ENCODE measurements at places on chromosomes 16 and 17.

DNA sequence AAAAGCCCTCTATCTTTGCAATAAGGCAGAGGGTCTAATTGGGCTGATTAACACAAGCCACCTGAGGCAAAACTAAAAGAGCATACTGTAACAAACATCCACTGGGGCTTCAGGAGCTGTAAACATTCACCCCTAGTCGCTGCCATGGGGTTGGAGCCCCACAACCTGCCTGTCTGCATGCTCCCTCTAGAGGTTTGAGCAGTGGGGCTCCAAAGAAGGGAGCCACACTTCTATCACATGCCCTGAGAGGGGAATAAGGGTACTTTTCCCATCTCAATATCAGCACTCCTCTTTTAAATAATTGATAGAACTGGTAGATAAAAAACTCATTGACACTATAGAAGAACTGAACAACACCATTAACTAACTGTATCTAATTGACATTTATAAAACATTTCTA, 130.1 kb upstream of the COX10 start:
- DNase-seq = no peak

DNA sequence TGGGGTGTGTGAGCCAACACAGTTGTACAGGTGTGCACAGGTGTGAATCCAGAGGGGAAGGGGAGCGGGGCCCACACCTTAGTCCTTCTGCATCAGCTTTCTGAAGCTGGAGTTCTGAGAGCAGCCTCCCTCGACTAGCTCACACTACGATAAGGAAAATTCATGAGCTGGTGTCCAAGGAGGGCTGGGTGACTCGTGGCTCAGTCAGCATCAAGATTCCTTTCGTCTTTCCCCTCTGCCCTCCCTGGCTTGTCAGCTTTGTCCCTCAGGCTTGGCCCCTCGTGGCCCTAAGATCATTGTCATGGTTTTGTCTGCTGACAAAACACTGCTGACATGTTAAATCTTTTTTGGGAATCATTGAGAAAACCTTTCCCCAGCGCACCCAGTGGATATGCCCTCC, 47.5 kb downstream of the OR1D5 start:
- DNase-seq = no peak

GRCh38 chr16:46842192-46842895, 11.4 kb upstream of the C16orf87 start:
- no peak for DNase-seq

DNA sequence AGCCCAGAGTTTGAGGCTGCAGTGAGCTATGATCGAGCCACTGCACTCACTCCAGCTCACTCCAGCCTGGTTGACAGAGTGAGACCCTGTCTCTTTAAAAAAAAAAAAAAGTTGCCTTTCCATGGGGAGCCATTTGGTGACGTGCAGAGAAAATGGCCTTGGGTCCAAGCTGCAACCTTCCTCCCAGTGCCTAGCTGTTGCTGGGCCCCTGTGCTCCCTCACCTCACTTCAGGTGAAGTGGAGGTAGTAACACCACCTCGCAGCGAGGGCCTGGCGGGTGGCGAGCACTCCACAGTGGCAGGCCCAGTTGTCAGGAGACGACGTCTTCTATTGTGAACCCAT, 17.4 kb downstream of the SYT17 start:
- DNase-seq = no peak

DNA sequence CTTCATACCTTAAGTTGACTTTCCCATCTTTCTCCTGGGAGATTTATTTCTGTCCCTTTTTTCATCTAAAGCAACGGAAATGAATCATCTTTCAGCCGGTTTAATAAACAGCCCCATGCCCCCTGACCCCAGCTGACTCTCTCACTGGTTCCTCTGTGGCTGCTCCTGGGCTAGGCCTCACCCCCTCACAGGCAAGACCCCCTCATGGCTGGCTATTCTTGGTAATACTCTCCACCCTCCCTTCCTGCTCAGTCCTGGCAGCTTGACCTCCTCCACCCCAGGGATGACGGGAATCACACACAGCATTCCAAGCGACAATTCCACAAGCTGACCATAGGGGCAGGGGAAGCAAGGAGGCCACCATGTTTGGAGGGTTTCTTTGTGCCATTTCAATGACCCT, 1.5 kb upstream of the ADAP2 start:
- no peak for DNase-seq

GRCh38 chr16:11014136-11014535, 69.8 kb downstream of the CLEC16A start:
- no peak for DNase-seq

GRCh38 chr16:89084814-89085612, 8.6 kb upstream of the ACSF3 start:
- DNase-seq = no peak

DNA sequence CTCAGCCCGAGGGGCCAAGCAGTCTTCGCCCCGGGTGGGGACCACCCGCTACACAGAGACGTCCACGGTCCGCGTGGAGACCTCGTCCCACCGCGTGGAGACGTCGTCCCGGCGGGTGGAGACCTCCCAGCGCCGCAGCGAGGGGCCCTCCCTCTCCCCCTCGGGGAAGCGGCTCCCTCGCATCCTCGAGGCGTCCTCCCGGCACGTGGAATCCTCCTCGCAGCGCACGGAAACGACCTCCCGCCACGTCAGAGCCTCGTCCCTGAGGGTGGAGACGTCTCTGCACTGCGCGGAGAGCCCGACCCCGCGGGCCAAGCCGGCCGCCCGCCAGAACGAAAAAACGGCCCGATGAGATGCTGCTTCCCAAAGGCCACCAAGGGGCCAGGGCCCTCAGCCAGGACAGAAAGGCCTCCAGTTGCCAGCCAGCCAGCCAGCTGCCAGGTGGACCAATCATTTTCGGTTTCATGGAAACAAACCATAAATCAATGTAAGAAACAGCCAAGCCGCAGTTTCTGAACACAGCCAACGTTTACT, 424 bp downstream of the C17orf100 start:
- no peak for DNase-seq

DNA sequence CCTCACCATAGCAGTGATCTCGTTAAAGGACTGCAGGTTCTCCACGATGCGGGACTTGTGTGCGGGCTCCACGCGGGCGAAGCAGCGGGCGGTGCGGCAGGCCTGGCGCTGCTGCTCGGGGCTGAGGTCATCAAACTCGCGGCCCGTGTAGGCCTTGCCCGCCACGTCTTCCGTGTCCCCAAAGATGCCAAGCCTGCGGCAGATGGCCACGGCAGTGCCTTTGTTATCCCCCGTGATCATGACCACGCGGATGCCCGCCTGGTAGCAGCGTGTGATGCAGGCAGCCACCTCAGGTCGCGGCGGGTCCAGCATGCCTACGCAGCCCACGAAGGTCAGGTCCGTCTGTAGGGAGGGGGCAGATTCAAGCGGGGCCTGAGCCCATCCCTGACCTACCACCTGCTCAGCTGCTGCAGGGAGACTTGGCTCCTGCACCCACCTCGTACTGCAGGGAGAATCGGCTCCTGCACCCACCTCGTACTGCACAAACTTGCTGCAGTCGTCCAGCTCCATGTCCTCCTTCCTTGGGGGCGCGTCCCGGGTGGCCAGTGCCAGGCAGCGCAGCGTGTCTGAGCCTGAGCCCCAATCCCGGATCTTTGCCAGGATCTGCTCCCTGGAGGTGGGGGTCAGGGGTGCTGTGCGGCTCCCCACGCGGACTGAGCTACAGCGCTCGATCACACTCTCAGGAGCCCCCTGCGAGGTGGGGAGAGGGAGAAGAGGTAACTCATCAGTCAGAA, 23.1 kb downstream of the ATP2A3 start:
- no peak for DNase-seq

DNA sequence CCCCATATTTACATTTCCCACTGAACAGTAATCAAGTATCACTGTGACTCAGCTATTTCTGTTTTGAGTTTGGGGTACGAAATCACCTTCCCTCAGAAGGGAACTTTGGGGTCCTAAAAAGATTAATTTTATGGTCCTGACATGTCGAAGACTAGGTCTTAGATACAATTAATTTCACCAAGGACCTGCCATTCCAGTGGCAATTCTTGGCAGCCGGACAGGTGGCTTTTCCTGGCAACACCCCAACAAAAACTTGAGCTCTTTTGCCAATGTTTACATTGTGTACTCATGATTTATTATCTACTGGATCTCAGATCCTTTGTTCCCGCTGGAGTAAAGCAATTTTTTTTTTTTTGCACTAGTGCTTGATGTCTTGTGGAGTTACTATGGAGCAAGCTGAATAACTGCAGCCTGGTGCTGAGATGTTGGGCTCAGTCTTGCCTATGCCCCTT, 14.4 kb downstream of the SLFN5 start:
- no peak for DNase-seq

DNA sequence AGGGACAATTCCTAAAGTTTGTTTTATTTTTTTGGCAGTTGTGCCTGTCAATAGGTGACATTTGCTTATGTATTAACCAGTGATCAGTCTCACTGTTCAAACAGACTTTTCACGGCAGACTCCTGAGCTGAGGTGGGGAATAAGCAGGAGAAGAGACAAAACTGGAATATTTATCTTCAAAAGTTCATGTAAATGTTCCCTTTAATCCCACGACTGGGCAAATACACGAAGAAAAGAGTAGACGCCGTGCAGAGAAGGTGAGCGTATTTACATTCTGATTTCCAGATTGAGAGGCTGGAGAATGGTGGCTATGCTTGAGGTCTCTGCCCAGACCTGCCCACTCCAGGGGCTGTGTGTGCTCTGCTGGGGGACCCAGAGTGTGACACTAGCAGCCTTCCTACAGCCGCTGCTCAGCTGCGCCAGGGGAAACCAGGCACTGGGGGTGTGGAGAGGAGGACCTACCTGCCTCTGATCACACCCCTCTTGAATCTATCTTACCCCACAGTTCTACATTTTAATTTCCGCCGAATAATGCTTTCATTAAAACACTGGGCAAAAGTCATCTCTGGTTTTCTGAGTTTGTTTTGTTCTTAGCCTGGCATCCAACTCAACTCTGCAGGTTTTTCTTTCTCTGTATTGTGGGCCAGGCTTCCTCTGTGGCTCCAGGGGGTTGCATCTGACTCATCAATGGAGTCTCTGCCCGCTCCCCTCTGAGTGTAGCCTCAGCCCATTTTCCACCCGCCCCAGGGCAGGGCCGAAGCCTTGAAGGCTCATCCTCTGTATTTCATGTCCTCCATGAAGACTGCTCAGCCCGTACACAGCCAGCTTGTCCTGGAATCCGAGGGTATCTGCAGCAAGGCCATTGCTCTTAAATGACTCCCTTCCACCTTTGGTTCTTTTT, 237.1 kb downstream of the NTN1 start:
- no peak for DNase-seq

DNA sequence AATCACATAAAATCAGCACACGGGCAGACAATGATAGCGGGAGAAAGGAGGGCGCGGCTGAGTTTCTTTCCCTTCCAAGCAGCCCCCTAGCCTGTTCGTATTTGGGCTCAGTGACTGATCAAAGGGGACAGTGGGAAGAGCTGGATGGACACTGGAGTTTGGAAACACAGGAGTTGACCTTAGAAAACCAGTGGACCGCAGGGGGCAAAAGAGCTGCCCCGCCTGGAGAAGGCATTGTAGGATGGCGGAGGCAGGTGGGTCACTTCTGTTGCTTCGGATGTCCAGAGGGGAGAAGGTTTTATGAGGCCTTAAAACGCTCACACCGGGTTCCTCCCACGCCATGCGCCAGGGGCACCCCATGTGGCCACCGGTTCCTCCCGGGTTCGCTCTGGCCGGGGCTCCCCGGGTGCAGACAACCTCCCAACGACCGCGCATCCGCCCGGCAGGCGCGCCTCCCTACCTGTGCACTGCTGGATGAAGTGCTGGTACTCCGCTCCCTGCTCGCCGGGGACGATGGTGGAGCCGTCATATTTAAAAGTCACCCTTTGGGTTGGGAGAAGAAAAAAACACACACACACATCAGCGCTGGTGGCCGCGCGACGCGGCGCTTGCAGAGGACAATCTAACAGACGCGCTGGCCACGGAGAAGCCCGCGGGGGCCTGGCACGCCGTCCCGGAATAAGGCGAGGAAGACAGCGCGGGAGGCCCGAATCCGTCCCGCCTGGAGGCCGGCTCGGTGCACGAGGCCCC, 662 bp downstream of the COTL1 start:
- no peak for DNase-seq

DNA sequence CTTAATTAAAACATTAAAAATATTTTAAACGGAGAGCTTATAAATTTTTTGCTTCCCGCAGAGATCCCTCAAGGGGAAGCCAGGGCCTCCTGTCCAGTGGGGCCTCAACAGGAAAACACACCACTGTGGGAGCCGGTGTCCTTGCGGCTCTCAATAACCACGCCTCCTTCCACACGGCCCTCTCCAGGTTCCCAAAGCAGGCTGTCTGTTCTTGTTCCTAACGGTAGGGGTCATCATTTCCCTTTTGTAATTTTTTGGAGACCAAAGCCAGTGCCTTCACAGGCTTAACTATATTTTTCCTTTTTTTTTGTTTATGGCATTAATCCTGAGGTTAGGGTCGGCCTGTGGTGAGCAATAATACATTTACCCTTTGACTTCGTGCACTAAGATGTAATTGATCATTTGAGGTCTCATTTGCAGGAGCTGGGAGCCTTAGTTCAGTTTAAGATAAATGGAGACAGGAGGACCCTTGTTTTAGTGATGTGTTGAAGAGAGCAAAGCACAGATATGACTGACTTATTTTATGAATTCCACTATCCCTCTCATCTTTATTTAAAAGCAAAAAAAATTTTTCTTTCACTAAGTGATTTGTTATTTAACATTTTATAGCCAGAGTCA, 77.5 kb upstream of the N4BP1 start:
- DNase-seq = no peak

DNA sequence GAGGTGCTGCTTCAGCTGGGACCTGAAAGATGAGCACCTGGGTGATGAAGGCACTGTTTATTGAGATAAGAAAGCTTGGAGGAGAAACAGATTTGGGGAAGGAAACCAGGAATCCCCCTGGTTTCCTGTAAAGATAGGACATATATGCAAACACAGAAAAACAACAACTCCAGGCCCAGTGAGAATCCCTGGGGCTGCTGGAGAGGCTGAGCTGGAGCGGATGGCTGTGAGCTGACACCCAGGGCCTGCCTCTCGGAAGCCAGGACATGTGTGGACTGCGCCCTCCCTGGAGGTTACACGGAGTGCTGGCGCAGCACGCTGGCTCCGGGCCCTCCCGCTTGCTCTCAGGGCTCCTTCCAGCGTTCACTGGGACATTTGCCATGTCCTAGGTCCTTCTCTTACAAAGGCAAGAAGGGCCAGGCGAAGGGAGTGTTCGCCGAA, 57.5 kb downstream of the CYB5B start:
- DNase-seq = no peak

- no peak for DNase-seq
Observed at GRCh38 chr17:27343294-27343693, 49.4 kb downstream of the WSB1 start.

GRCh38 chr16:1917056-1917664, 1.1 kb downstream of the HS3ST6 start:
- DNase-seq = no peak

Data from stimulated activated CD8-positive, alpha-beta memory T cell treated with anti-CD3 and anti-CD28 coated beads, Interleukin-4, amount 100 ng/mL, for 1 hour (primary cell).